ENCODE measurements at places on chromosomes 3 and 15.

- DNase-seq, result no peak
Measured at GRCh38 chr3:114527036-114527644, 233.3 kb downstream of the TIGIT start.

DNA sequence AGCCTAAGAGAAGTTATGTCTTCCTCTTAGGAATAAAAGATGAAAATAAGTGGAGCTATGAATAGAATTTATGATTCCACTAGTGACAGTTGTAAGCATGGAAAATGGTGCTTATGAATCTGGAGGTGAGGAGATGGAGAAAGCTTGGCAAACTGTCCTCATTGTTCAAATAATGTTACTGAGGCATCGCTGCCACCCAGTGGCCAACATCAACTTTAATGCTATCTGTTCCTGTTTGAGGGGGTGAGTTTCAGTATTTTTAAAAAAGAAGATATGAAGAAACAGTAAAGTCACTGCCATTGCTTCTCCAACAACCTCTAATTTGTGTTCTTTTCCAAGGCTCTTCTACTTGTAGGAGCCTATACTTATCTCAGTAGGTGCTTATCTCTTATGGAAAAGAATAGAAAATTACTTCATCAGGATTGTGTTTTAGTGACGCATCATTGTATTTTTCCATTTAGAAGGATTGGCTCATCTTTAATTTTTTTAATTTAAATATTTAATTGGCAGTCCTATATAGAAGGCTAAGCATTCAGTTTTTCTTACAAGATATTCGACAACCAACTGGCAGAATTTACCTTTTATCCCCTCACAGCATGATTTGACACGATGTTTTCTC lies 260.4 kb upstream of the P2RY1 start:
- DNase-seq, result peak; percentile 38

- DNase-seq, result no peak
Measured at GRCh38 chr3:37100411-37100810, 74.0 kb downstream of the LRRFIP2 start.

DNA sequence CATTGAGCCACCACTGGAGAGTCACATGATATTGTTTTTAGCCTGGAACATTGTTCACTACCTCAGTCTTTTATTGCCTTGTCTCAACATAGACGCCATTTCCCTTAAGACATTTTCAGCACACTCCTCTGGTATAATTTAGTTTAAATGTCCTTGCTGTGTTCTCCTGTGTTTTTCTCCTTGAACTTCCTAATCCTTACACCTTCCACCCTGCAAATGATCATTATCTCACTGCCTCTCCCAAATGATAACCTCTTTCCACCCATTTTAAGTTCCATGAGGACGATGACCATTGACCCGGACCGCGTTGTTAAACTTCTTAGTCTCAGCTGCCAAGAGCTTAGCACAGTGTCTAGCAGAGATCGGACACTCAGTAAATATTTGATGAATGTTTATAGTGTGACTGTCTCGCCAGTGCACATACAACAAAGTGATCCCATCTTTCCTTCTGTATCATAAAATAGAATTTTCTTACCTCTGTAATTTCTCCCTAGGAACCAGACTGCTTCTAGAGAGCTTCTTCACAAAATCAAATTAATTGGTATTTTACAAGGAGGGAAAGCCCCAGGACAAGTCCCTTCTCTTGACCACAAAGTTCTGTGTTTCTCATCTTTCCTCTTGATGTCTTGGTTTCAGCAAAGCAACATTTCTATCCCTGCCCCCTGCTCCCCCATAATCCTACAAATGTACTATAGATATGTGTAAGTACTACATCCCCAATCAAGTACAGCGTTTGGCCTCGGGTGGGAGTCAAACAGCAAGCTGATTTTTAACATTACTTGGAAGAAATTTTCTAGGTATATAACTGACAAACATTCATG lies 429.6 kb downstream of the LPP start:
- no peak for DNase-seq

DNA sequence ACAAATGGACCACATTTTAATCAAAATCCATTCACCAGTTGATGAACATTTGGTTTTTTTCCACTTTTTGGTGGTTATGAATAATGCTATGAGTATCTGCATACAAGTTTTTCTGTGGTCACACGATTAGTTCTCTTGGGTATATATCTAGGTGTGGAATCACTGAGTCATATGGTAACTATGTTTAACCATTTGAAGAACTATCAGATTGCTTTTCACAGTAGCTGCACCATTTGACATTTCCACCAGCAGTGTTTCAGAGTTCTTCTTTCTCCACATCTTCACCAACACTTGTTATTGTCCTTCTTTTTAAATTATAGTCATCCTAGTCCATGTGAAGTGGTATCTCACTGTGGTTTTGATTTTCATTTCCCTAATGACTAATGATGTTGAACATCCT lies 33.3 kb upstream of the ATG7 start:
- DNase-seq, result peak; percentile 48

- no peak for DNase-seq
Measured at GRCh38 chr3:178773358-178773757, 237.1 kb downstream of the KCNMB2 start.

Data from HCT116 (cell line).